ENCODE measurements at places on chromosomes 11 and 22. TPM values are rescaled to one million over a fixed set of nuclear protein-coding genes. Genes with fewer than 3 reads are reported as not detected.

The KIF18A gene
- total RNA-seq, result 12.0 TPM

The SERPINH1 gene
- 954 TPM for total RNA-seq

The MEI1 gene
- 3.2 TPM for total RNA-seq

The TYMP gene
- total RNA-seq, result 50.7 TPM
